GM12865 (cell line): ENCODE measurements at places on chromosomes 3 and 15.

DNA sequence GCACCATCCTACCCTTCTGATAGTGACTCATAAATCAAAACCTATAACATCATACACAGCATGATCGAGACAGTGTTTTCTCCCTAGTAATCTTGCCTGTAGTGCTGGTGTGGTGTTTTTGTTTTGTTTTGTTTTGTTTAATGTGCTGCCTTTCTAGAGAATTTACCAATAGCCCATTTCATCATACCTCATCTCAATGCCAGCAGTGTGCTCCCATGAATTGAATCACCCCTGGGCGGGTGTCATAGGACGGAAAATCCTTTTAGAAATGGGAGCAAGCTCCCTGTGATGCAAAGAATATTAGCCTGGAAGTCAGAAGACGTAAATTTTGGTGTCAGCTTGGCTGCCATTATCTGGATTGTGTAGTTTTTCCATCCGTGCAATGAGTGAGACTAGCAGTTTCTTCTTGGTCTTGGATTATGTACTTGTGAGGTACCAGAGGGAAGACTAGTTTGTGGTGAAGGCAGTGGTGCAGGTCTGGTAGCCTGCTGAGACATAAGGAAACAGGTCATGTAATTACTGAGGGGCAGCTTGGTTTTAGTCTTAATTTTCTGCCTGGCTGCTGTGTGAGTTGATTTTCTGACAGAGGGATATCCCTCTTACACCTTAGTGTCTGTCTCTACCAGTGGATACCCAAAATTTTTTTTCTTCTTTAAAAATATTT, 29.9 kb downstream of the IGSF10 start:
- peak; percentile 36 for DNase-seq

- DNase-seq = peak; percentile 52
Measured at GRCh38 chr15:32956006-32956405, 238.2 kb downstream of the GREM1 start.

DNA sequence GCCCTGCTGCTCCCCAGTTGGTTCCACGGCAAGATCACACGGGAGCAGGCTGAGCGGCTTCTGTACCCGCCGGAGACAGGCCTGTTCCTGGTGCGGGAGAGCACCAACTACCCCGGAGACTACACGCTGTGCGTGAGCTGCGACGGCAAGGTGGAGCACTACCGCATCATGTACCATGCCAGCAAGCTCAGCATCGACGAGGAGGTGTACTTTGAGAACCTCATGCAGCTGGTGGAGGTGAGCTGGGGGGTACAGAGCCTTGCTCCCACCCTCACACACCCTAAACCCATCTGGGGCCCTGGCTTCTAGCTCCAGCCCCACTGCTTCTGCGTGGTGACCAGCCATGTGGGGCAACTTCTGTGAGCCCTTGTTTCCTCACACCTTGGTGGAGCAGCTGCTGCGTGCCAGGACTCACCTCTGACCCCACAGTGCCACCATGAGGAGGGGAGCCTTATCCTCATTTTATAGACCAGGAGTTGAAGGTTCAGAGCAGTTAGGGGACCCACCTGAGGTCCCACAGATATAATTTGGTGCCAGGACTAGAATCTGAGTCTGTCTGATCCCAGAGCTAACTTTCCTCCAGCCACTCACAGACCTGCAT, 13.3 kb upstream of the LMAN1L start:
- peak; percentile 52 for DNase-seq

DNA sequence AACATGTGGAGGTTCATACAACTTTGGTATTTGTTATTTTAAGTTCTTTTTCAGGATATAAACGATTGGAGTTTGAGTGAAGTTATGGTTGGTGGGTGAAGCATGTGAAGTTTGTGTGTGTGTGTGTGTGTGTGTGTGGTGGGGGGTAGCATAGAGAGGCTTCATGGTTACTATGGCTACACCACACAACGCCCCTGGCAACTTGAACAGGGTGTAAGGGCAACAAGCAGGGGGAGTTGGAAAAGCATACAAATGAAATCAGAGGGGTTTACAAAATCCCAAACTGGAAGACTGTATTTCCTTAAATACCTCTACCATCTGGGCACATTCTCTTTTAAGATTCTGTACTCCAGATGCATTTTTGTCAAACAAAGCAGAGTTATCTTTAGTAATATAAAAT, 207.5 kb downstream of the SV2B start:
- no peak for DNase-seq

DNA sequence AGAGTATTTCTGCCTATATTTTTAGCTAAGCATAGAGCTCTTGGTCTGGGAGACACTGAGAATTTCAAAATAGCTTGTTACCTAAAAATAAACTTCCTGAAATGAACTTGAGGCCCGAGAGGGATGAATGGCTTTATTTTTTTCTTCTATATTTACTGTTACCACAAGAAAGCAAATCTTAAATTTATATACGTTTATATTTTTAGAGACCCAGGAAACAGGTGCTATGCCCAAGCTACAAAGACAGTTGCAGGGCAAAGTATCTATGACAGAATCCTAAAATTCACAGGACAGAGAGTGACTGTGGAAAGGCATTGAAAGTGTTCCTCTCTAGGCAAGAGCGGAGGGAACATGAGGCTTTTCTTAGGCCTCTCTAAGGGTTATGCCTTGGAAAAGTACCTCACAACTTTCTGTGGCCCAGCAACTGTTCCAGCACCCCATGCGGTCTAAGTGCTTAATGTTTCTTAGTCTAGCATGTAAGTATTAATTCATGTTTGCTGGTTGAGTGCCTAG, 36.5 kb downstream of the TGFBR2 start:
- peak; percentile 12 for DNase-seq

- DNase-seq = peak; percentile 31
Measured at GRCh38 chr3:52671676-52672075, 14.0 kb downstream of the PBRM1 start.

DNA sequence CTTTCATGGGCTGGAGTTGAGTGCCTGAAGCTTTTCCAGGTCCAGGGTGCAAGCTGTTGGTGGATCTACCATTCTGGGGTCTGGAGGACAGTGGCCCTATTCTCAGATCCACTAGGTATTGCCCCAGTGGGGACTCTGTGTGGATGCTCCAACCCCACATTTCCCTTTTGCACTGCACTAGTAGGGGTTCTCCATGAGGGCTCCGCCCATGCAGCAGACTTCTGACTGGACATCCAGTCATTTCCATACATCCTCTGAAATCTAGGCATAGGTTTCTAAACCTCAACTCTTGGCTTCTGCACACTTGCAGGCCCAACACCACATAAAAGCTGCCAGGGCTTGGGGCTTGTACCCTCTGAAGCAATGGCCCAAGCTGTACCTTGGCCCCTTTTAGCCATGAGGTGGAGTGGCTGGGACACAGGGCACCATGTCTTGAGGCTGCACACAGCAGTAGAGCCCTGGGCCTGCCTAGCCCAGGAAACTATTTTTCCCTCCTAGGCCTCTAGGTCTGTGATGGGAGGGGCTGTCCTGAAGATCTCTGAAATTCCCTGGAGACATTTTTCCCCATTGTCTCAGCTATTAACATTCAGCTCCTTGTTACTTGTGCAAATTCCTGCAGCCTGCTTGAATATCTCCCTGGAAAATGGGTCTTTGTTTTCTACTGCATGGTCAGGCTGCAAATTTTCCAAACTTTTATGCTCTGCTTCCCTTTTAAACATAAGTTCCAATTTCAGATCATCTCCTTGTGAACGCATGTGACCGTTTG, 6.0 kb upstream of the HACD2 start:
- DNase-seq = no peak

DNA sequence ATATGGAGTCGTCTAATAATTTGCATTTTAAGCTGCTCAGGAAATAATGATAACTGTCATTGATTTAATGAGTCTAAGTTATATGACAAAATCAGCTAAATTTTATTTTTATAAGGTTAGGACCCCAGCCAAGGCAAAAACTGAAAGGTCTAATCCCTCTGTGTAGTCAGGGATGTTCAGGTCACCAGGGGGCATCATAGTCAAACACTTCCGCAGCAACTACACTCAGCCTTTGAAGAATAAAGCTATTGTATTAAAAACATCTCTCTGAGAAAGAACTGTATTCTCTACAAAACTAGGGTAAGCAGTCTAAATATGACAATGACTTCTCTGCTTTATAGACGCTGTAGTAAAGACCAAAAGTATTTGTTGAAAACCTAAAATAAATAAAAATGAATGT, 15.0 kb downstream of the INTS14 start:
- peak; percentile 24 for DNase-seq

GRCh38 chr3:172692751-172693338, 18.0 kb downstream of the NCEH1 start:
- DNase-seq = peak; percentile 34

- DNase-seq = peak; percentile 29
Measured at GRCh38 chr15:89462198-89462912, 34.0 kb downstream of the RHCG start.

GRCh38 chr3:40229963-40230362, 79.5 kb upstream of the EIF1B start:
- no peak for DNase-seq
